Amygdala (tissue), 56 donors: ENCODE measurements at places on chromosomes 5 and 9.
A peak's percentile ranks its signal among the peaks of the same experiment; 100 is the strongest.

- no peak for DNase-seq
Observed at GRCh38 chr5:67115817-67116216, 80.8 kb downstream of the CD180 start.

- DNase-seq, result no peak
Observed at GRCh38 chr5:134603059-134603458, 29.6 kb downstream of the SAR1B start.

- DNase-seq, result no peak
Observed at GRCh38 chr5:79149433-79149832, 37.8 kb downstream of the BHMT start.

DNA sequence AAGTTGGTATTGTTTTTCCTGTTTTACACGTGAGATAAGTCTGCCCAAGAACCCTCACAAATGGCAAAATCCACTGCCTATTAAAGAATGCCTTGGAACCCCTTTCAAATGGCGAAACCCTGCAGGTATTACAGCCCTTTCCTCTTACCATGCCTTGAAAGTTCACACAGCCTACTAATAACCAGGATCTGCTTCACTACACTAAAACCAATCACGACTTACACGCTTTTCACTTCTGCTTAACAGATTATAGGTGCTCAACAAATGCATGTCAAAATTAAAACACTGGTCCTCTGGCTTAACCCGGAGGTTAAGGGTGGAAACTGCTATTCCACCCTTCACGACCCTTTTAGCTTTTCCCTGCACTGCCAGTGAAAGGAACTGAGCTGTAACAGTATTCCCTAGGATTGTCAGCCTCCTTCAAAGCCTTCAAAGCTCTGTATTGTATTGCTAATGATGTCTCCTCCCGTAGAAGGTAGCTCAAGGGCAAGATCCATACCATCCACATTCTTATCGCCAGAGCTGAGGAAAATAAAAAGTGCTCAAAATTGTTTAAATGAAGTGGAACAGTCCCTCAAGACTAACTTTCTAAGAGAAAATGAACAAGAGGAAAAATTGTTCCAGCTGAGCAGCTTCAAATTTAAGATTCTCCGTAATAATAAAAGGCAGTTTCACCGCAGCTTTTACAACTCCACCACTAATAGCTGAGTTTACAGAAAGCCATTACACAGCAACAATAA is 997 bp downstream of the AUH start:
- DNase-seq, result no peak

DNA sequence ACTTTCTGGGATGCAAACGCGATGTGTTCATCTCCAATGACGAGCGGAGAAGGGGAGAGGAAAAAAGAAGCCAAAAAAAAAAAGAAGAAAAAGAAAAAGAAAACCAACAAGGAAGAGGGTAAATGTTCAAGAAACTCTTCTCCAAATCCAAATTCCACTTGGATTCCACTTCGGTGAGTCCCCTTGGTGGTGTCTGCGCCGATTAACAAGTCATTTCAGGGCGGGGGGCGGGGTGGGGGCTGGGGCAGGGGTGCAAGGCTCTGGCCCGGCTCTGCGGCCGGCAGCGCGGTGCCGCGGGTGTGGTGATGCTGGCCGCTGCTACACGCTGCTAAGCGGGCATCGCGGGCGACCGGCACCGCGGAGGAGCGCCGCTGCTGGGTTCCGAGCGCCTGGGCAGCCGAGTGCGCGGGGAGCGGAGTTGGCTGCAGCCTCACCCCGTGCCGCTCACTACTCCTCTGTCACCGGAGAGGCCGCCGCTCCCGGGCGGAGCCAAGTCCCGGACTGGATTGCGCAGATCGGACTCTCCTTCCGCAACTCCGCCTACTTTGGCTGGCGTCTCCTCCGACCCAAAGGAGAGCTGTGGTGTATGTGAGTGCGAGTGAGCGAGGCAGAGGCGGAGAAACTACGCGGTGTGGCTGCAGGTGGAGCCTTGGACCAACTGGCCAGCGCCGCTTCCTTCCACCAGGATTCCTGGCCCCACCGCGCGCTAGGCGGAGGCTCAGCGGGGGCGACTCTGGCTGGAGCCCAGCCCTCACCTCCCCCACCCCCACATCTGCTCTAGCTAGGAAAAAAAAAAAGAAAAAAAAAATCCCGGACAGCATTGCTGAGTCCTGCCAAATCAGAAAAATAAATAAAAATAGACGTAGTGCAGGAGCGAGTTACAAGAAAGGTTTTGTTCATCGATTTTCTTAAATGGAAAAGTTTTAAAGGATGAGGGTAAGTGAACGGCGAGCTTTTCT is at the start of gene SEMA6A:
TSS of gene SEMA6A (minus strand) at position 457 of the 959 bp plus-strand sequence. CDS start 69,879 bp downstream, outside the sequence.
- peak; percentile 93 for DNase-seq

- no peak for DNase-seq
Observed at GRCh38 chr5:135705141-135705631, 126.4 kb upstream of the CXCL14 start.

- DNase-seq, result no peak
Observed at GRCh38 chr9:36499174-36499890, 73.4 kb upstream of the MELK start.

GRCh38 chr9:91678807-91679580 is 255.4 kb upstream of the NFIL3 start:
- DNase-seq, result no peak

DNA sequence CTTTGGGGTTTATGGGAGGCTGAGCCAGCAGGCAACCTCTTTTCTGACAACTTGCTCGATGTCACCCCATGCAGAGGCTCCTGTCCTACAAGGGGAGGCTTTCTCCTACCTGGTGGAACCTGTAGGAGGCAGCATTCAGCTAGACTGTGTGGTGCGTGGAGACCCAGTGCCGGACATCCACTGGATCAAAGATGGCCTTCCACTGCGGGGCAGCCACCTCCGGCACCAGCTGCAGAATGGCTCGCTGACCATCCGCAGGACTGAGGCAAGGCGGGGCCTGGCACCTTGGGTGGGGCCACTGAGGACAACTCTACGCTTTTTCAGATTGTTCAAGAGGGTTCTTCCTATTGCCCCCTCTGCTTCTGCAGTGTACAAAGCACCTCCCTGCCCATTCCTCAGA is 36.1 kb upstream of the ASS1 start:
- DNase-seq, result no peak

DNA sequence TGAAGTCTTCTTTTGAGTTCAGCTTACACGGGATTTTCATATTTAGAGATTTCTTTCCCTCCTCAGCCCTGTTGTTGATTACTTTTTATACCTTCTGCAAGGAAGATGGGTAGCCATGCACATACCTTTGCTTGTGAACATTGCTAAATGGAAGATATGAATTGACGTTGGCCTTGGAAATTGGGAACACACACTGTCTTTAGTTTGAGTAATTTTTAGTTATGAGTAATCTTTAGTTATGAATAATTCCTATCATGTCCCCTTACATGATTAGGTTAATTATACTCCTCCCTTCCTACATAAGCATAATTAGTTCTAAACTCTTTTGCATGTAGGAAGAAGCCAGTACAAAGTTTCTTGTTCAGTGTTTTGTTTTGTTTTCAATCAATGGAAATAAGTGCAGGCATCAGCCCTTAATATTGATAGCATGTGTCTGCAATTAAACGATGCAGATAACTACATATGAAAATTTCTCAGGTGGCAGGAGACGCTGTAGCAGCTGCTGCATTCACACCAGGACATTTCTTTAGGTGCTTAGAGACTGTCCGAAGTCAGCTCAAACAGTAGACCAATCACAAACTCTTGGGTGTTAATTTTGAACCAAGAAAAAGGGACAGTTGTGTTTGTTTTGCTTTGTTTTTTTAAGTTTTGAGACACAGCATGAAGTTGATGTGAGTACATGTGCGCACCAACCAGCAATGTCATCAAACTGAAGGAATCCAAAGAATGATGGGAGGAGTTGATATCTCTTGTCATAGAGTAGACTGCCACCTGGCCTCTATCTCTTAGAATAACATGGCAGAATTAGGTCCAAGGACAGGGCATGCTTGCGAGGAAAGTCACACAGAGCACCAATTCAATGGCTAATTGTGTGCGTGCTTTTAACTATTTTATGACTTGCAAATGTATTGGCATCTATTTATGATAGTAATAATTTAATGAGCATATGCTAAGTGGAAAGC is 51.4 kb downstream of the SMARCA2 start:
- no peak for DNase-seq

- DNase-seq, result no peak
Observed at GRCh38 chr5:181161534-181162175, 14.3 kb downstream of the OR2V2 start.

- DNase-seq, result no peak
Observed at GRCh38 chr9:124611106-124611505, 103.9 kb upstream of the NR5A1 start.

- no peak for DNase-seq
Observed at GRCh38 chr5:43193181-43193893, 1.3 kb downstream of the NIM1K start.

- no peak for DNase-seq
Observed at GRCh38 chr5:7753596-7753995, 97.3 kb downstream of the CFAP90 start.

- no peak for DNase-seq
Observed at GRCh38 chr5:107329850-107330249, 340.9 kb downstream of the EFNA5 start.

DNA sequence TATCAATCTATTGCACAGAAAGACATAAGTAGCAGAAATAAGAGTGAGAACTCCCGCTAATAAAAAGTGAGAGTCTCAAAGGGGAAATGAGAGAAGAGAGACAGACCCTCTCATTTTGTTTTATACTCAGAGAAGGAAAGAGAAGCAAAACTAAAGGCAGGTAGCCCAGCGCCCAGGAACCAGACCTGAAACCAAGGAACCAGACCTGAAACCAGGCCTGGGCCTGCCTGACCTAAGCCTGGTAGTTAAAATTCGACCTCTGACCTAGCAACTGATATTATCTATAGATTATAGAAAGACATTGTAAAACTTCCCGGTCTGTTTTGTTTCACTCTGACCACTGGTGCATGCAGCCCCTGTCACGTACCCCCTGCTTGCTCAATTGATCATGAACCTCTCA is 134.5 kb upstream of the SEMA6A start:
- no peak for DNase-seq

DNA sequence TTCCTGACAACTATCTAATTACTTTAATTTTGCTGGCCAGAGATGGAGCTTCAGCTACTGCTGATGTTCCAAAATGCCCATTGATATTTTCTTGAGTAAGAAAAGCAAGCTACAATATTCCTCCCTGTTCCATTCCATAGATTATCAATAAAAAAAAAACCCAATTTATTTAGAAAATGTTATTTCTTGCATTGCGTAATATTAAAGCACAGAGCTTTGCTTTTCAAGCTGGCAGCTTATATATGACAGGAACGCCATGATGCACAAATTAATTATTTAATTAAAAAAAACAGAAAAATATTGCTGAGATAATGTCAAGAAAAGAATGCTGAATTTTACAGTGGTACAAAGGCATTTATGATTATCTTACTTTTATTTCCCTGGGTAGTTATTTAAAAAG is 47.9 kb downstream of the TRPM3 start:
- no peak for DNase-seq

- DNase-seq, result no peak
Observed at GRCh38 chr5:6107675-6108539, 270.4 kb downstream of the MED10 start.

GRCh38 chr5:138884554-138884953 is 9.4 kb upstream of the LRRTM2 start:
- DNase-seq, result no peak

GRCh38 chr5:34047774-34048572 is 5.0 kb upstream of the C1QTNF3 start:
- DNase-seq, result no peak

- no peak for DNase-seq
Observed at GRCh38 chr5:151128817-151129216, 28.8 kb downstream of the ANXA6 start.

DNA sequence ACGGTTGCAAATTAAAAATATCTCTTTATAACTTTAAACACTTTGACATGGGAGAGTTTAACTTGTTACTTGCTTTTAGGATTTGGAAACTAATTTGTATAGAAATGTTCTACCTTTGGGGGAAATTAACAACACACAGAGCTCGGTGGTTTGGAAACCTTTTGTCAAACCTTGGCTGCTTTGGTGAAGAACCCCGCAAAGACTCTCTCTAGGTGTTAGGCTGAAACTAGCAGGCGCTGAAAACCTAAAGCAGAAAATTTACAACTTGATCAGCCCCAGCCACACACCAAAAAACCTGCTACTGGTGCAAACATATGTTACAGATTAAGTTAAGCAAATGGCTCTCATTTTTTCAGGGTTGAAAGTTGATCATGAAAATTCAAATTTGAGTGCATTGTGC is 25.8 kb downstream of the NR2F1 start:
- no peak for DNase-seq

GRCh38 chr9:136357202-136357725 is 6.3 kb downstream of the DNLZ start:
- DNase-seq, result no peak
